ENCODE measurements at places on chromosomes 7 and 10.

GRCh38 chr10:111200505-111201186 is 123.8 kb downstream of the ADRA2A start:
- DNase-seq: no peak

DNA sequence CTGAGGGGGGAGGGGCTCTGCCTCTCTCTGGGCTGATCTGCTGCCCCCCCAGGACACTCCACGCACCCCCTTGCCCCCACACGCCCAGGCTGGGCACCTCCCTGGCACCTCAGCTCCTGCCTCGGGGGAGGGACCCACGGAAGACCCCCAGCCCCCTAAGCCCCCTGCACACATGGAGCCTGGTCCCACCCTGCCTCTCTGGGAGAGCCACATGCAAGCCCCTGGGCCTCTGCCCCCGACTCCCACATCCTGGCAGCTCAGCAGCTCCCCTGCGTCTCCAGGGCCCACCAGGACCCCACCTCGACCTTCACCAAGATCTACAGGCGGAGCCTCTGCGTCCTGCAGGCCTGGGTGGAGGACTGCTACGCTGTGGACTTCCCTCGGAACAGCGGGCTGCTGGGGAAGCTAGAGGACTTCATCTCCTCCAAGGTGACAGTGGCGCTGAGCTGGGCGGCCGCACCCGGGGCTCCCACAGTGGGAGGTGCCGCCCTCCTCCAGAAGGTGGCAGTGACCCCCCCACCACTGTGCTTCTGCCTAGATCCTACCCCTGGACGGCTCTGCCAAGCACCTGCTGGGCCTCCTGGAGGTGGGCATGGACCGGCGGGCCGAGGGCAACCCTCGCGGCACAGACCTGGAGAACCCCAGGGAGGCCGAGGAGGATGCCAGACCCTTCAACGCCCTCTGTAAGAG is 18.7 kb upstream of the UTF1 start:
- no peak for DNase-seq

- DNase-seq: no peak
Observed at GRCh38 chr7:67866054-67866453, 869.4 kb downstream of the TYW1 start.

GRCh38 chr10:4250587-4250887 is 465.5 kb upstream of the KLF6 start:
- DNase-seq: no peak

- no peak for DNase-seq
Observed at GRCh38 chr10:88687853-88688467, 18.1 kb upstream of the LIPK start.

DNA sequence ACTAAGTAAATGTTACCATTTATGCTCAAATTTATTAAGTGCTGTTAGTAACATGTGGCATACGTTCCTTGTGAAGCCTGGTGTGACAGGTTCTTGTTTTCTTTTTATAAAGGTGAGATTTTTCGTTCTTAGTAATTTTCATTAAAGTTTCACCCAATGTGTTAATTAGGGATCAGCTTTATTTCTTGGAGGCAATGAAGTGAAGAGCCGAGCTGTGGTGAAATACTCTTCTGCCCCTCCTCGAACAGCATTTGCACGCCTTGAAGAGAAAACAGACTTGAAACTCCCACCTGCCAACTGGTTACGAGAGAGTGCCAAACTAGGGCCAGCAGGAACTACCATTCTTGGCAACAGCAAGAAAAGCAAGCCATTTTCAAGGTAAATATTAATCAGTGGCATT is 1.5 kb downstream of the EDRF1 start:
- DNase-seq: no peak

- DNase-seq: peak; percentile 38
Observed at GRCh38 chr10:11823122-11823988, at the start of gene PROSER2. PROSER2 (plus strand) TSS chr10:11823356; CDS start chr10:11852078, 28,722 bp downstream.

GRCh38 chr7:34747867-34748727 is 90.1 kb downstream of the NPSR1 start:
- DNase-seq: peak; percentile 6

DNA sequence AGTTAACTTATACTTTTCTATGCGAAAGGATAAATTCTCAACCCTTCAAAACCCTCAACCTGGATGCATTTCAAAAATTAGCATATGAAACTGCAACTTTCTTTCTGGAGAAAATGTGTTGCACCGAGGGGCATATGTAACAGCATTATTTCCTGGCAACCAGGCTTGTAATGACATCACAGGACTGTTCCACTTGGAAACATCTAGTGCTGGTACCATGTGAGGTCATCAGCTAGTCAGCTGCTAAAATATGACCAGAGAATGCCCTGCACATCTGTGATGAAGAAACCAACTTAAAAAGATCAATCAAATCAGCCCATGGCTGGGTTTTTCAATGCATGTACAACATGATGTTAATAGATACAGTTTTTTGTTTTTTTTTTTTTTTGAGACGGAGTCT is 40.0 kb downstream of the FGFR2 start:
- DNase-seq: no peak

GRCh38 chr7:19209166-19209696 is 64.0 kb upstream of the FERD3L start:
- no peak for DNase-seq

- no peak for DNase-seq
Observed at GRCh38 chr7:84452618-84453017, 258.0 kb upstream of the SEMA3A start.

DNA sequence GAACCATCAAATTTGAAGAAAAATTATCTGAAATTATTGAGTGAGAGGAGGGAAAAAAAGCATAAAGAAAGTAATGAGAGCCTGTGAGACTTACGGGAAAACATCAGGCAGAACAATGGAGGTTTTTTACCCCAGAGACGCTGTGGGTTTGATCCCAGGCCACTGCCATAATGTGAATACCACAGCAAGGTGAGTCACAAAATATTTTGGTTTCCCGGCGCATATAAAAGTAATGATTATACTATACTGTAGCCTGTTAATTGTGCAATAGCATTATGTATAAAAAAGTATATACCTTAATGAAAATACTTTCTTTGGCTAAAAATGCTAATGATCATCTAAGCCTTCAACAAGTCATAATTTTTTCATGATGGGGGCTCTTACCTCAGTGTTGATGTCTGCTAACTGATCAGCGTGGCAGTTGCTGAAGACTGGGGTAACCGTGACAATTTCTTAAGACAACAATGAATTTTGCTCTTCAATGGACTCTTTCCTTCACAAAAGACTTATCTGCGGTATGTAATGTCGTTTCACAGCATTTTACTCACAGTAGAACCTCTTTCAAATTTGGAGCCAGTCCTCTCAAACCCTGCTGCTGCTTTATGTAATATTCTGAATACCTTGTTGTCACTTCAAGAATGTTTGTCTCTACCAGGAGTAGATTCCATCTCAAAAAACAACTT is 97.0 kb upstream of the FAM20C start:
- DNase-seq: peak; percentile 64

DNA sequence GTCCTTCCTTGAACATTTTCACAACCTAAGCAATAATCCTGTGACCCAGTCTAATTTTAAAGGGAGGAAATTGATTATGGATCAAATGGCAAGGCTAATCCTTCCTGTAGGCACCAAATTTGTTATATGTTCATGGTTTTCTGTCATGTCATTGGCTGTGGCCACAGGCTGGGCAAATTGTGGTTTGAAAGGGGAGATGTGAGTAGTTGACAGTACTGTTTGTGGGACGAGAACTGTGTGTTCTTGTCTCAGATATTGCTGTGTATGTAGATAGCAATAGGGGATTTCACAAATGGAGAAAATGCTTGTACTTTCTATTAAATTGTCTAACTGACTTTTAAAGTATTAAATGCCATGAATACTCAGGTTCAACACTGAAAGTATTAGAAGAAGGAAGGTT is 8.1 kb upstream of the PRKG1 start:
- DNase-seq: no peak

DNA sequence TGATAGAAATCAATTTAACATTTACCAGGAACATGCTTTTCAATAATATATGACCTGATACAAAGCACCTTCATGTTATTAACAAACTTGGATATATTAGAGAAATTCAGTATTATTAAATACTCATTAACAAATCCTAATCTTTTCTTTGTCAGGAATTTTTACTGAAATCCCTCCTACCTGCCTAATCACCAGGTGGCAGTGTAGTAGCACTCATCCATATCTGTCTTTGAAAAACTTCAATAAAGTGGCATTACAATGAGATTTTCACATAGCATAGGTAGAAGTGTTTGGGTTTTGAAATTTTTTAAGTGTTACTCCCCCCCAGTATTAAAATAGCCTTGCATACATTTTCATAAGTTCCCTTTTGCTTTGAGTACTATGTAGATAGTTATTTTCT is 1246.6 kb upstream of the LRRN3 start:
- no peak for DNase-seq

DNA sequence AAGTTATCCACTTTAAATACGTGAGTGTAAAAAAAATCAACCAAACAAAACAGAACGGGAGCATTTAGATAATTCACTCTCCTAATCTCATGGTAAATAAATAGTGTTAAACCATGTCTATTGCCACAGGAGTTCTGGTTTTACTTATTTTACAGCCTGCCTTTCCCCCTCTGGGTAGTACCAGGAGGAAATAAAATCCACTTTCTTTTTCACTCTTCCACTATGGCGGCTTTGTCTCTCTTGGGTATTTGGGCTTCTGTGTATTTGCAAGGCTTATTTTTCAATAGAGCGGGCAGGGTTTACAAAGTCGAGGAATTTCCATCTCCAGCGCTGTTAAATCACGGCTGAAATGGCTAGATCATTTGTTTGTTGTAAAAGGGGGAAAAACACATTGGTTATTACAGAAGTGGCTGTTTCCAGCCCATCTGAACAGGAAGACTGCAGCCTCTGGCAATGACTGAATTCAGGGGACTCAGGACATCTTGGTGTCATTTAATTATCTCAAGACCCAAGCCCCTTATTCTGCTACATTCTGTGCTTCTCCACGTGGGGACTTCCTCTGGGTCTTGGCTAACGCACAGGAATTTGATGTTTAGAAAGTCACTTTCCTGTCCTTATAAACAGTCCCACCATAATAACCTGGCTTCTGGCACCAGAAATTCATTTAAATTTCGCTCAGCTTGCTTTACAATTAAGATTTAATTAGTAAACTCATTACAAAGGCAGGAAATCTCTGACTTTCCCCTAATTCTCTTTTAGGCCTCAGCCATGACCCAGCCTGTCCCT is 323.9 kb downstream of the GATA3 start:
- DNase-seq: no peak

DNA sequence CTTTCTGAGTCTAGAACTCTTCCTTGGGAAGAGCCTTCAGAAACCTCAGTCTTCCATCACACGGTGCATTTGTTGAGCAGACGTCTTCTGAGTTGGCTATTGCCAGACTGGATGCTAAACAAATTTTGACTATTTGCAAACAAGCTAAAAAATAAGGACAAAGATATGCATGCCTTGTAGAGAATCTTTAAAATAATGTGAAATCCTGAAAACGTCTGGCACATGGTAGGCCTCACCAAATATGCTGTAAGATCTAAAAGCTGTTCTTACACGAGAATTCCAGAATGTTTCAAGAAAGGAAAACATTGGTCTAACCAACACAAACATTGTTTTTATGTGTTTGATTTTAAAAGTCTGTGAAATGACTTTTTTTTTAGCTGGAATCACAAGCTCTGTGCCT is 11.3 kb downstream of the ZNF467 start:
- DNase-seq: no peak

DNA sequence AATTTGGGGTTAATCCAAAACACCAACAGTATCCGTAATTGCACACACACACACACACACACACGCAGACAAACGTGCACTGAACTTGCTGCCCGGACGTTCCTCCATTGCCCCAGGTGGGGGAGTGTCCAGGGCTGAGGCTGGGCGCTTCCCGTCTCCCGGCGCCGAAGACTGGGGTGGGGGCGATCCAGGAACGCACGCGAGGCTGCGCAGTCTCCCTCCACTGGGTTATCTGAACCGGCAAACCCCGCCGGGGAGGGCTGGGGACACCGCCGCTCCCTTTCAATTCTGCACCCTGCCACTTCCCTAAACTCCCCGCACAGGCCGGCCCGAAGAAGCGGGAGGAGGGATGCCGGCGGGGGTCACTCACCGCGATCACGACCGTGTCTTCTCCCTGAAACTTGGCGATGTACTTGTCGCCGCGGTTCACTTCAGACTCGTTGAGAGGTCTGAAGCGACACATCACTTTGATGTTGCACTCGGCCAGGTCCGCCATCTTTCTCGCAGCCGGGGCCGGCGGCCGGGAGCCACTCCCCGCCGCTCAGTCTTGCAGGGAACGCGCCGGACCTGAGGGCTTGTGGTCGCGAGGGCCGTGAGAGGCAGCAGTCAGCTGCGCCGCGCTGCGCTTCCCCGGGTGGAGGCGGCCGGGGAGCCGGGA is 618 bp downstream of the KIF5B start:
- DNase-seq: peak; percentile 25

DNA sequence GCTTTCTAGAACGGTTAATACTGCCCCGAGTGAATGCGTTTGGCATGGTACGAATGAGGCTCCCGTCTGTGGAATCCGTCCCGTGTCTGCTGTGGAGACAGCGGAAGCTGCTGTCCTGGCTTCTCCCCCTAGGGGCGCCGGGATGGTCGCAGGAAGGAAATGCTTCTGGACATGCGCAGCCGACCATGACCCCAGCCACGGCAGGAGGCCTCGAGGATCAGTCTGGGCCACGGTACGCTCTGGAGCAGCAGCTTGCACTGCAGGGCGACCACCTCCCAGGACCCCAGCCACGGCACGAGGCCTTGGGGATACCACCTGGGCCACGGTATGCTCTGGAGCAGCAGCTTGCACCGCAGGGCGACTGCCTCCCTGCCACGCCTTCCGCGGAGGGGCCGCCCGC is 107.9 kb downstream of the CYTH3 start:
- DNase-seq: no peak

- no peak for DNase-seq
Observed at GRCh38 chr7:85565276-85565675, 378.4 kb upstream of the SEMA3D start.

DNA sequence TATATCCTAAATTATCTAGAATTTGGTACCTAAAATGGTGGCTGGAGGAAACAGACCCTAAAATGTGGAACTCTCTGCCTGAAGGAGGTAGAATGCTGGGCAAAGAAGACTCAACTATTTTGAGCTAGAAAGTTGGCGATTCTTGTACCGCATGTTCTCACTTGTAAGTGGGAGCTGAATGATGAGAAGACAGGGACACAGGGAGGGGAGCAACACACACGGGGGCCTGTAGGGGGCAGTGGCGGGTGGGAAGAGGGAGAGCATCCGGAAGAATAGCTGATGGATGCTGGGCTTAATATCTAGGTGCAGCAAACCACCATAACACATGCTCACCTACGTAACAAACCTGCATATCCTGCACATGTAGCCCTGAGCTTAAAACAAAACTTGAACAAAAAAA is 250.6 kb downstream of the CALN1 start:
- DNase-seq: no peak
